ACHN (cell line): ENCODE measurements at places on chromosomes 5 and 9.

DNA sequence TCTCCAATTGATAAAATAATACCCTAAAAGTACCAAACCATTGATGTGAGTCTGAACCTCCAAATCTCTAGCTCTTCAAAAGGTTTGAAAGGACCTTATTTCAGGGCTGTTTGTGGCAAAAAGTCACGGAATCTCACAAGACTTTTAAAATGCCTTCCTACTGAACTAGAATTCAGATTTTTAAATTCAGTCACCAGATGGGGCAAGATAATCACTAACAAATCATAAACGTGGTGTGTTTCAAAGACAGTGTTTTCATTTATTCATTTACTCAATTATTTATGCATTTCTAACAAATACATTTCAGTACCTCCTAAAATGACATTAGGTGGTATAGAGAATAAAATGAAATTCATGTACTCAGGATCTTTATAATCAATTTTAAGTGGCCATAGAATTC, 68.2 kb upstream of the SMC2 start:
- peak; percentile 3 for DNase-seq

GRCh38 chr9:75238311-75238976, 150.1 kb downstream of the OSTF1 start:
- DNase-seq, result peak; percentile 42

DNA sequence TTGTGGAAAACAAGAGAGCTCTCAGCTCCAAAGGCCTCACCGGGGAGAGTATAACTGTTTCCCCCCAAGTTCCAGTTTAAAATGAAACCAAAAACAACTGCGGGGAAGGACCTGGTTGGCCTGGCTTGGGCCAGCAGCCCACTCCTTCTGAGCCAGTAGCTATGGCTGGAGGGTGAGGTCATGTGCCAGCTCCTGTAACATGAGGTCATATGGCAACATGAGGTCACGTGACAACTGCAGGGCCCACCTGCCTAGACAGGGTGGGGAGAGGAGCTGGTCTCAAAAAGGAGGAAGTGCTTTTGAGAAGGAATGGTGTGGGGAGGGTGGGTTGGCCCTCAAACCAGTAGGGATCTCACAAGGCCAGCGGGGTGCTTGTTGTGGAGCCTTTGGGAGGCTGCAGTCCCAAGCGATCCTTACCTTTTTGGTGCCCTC, 29.3 kb upstream of the CRB2 start:
- DNase-seq, result no peak

GRCh38 chr9:29830821-29831220, 2257.5 kb upstream of the C9orf72 start:
- peak; percentile 32 for DNase-seq

GRCh38 chr9:114149765-114150340, 5.5 kb upstream of the COL27A1 start:
- DNase-seq, result no peak

GRCh38 chr9:85931495-85931894, 9.5 kb upstream of the NAA35 start:
- no peak for DNase-seq

GRCh38 chr5:173493846-173494245, 122.6 kb downstream of the BOD1 start:
- DNase-seq, result no peak

GRCh38 chr5:84202136-84202535, 182.5 kb downstream of the EDIL3 start:
- DNase-seq, result no peak

DNA sequence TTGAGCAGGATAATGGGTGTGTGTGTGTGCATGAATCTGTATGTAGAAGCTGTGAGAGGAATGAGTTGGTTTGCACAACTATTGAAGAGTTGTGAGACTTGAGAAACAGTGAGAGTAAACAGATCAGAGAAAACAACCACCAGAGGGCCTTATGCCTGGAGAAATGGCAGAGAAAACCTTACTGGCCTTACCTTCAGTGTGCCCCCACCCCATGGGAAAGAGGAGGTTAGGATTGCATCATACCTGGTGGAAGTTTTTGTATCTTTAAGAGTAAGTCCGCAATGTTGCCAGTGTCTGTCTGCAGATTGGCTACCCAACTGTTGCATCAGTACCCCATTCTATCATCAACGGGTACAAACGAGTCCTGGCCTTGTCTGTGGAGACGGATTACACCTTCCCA, 1909.4 kb upstream of the WWC1 start:
- no peak for DNase-seq

DNA sequence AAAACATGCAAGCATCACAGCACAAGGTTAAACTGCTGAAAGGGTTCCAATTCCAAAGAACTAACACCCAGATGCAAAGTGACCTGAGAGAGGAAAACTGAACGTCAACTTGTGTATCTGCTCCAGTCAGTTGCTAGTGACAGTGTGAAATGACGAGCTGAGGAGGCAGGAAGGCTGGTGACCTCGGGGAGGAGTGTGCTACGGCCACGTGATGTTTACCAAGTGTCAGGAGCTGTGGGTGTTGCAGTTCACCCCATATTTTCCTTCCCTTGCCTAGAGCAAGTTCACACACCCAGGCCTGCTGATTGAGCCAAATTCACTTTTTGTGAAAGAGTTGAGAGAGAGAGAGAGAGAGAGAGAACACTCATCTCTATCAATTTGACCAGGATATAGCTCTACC, 231.6 kb upstream of the ANKH start:
- no peak for DNase-seq
